ENCODE measurements at places on chromosomes 7 and 10.

DNA sequence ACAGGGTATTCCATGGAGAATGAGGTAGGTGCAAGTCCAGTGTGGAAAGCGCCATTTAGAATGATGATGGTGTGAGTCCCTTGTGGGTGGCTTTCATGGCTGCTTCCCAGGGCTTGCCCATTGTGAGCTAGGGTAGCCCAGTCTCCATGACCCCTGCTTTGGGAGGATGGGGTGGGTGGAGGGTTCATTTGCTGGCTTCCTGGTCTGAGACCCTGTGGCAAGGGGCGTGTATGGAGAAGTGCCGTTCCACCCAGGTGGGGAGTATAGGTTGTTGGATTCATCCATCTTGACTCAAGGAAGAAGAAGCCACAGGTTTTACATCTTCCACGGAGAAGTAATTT, 27.7 kb downstream of the CCM2 start:
- no peak for DNase-seq

DNA sequence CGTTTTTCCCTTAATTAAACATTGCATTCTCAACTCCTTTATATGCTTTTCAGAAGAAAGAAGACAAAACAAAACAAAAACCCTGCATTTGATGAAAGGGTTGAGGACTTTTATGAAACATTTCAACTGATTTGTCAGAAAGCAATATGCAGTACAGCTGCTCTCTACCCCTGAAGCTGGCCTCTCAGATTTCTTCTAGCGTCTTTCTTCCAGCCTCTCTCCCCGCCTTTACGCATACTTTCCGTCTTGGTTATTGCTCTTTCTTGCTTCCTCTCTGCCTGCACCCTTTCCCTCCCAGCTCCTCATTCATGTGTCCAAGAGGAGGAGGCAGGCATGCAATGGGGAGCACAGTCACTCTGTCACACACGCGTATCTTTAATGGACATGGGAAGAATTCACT, 91.0 kb upstream of the COL1A2 start:
- no peak for DNase-seq

GRCh38 chr7:74092964-74093471, 9.4 kb downstream of the LIMK1 start:
- DNase-seq, result no peak

GRCh38 chr7:101957744-101958525, 140.5 kb downstream of the CUX1 start:
- no peak for DNase-seq

DNA sequence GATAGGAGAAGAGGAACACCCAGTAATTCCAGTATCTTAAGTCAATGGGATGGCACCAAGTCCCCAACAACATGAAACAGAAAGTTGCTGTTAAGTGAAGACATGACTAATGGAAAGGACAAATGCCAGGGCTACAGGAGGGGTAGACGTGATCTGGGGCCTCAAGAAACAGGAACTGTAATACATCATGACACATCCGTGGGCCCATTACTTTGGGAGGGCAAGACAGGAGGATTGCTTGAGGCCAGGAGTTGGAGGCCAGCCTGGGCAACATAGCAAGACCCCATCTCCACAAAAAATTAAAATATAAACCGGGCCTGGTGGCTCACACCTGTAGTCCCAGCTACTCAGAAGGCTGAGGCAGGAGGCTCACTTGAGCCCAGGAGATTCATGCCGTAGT, 408.6 kb upstream of the PRKCQ start:
- DNase-seq, result no peak

- DNase-seq, result no peak
These were observed 116.0 kb downstream of the PTPN20 start for GRCh38 chr10:47027108-47027783.

DNA sequence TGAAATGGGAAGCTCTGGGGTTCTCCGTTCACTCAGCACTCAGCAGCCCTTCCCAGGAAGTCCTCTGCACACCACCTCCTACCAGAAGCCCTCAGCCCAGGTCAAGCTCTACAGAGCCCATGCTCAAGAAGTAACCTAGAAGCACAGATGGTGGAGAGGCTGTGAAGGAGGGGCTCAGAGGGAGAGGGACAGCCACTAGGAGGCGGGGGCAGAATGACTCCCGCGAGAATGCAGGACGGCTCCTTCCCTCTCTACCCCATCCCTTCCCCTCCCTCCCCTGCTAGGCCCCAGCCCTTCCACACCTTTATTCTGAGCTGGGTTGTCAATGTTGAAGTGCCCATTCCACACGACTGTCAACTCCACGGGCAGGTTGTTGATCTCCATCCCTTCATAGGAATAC, 373.2 kb downstream of the PLXNA4 start:
- DNase-seq, result no peak

DNA sequence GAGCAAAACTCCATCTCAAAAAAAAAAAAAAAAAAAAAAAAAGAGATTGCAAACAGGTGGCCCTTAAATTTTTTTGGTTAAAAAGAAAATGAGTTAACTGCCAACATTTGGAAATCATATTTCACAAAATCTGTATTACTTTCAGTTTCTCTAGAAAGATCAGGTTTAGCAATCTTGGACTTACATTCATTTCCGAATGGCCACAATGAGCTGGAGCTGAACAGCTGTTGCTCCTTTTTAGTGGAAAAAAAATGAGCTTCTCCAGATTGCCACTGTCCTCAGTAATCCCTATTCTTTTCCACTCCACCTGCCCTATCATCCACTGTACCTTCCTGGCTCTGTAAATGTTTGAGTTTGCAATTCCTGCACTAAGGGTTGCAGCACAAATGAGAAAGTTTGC, 43.6 kb downstream of the RAB11FIP2 start:
- DNase-seq, result no peak

DNA sequence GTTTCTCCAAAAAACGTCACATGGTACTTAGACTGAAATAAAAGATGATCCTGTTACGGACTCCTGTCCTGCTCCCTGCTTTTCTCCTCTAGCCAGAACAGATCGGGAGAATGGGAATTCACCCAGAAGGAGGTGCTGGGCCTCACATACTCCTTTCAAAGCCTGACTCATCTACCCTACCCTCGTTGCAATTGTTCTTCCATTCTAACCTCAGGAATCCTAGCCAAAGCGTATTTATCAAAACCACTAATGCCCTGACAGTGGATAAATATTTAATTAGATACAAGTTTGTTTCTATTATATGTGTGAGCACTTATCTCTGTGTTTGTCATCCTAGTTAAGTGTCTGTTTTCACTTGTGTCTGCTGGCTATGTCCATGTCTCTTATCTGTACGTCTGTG, 21.7 kb downstream of the ZCWPW1 start:
- DNase-seq, result no peak

DNA sequence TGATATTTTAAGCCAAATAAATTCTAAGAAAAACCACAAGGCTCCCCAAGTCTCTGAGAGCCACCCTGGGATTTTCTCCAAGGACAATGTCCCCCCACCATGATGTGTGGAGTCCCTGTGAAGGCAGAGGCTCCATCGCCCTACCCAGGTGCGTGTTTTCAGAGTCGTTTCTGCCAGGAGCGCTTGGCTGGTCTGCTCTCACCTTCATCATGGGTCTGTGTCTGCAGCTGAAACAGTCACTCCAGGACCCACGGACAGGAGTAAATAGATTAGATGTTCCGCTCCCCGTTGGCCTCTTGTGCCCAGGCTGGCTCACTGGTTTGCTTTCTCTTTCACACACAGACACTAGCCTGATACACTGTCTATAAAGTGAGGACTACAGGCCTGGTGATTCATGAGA, 217.5 kb downstream of the SFMBT2 start:
- DNase-seq, result peak; percentile 19

GRCh38 chr7:4716946-4717795, 35.1 kb downstream of the FOXK1 start:
- no peak for DNase-seq

GRCh38 chr10:89262086-89263051, 10.8 kb upstream of the LIPA start:
- DNase-seq, result no peak

DNA sequence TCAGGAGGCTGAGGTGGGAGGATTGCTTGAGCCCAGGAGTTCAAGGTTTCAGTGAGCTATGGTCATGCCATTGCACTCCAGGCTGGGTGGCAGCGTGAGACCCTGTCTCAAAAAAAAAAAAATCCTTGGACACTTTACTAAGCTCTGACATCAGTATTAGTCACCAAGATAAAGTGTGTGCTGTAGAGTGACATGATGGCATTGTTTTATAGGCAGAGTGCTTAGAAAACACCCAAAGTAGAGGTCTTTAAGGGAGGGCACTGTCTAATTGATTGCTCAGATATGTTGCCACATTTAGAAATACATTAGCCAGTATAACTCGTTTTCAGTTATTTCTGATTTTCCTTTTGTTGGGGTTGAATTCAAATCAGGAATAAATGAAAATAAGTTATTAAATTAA, 235.9 kb downstream of the REEP3 start:
- no peak for DNase-seq

GRCh38 chr10:121994429-121994941, 5.5 kb downstream of the TACC2 start:
- DNase-seq, result no peak

DNA sequence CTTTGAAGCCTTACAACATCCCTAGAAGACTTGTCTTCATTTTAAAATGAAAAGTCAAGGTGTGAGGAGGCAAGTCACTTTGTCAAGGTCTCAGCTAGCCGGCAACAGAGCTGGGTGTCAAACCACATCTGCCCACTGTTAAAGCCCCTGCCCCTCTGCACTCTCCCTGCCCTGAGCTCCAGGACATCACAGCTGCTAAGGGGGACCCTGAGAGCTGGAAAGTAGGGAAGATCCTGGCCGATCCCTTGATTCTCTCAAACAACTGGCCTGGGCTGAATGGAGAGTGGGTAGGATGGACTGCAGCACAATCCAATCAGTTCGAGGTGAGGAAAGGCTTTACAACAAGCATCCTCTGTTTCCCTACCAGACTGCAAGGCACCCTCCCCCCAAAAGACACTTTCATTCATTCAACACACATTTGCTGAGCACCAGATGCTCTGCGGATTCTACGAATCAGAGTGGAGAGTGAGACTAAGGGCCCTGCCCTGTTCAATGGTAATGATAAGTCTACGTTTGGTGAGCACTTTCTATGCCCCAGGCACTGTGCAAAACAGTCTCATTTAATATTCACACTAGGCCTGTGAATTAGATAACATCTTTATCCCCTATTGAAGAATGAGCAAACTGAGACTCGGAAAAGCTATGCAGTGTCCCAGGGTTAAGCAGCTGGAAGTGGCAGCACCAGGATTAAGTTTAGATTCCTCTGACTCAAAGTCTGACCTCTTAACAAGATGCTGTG, 148.1 kb downstream of the HERPUD2 start:
- DNase-seq, result no peak

- no peak for DNase-seq
These were observed 446.1 kb downstream of the KCNMA1 start for GRCh38 chr10:77191324-77192049.

DNA sequence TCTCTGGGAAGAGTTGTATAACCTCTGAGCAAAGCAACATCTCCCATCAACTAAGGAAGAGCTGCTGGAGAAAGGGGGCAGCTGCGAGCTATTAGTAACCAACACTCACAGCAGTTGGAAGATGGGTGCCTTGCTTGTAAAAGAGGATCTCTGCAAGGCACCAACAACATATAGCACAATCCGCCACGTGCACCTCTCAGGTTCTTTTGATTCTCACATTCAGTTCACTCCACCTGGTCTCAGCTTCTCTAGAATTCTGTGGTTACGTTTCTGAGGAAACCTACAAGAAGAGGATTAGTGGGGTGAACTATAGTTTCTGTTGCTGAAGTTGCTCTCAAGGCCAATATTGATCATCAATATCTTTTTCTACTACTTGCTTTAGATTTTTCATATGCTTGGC, 117.1 kb downstream of the RPS24 start:
- DNase-seq, result no peak

All from stimulated activated CD4-positive, alpha-beta T cell treated with anti-CD3 and anti-CD28 coated beads, Interleukin-4, amount 100 ng/mL, for 48 hours (primary cell).